EL (cell line): ENCODE measurements at places on chromosomes 4 and X.

DNA sequence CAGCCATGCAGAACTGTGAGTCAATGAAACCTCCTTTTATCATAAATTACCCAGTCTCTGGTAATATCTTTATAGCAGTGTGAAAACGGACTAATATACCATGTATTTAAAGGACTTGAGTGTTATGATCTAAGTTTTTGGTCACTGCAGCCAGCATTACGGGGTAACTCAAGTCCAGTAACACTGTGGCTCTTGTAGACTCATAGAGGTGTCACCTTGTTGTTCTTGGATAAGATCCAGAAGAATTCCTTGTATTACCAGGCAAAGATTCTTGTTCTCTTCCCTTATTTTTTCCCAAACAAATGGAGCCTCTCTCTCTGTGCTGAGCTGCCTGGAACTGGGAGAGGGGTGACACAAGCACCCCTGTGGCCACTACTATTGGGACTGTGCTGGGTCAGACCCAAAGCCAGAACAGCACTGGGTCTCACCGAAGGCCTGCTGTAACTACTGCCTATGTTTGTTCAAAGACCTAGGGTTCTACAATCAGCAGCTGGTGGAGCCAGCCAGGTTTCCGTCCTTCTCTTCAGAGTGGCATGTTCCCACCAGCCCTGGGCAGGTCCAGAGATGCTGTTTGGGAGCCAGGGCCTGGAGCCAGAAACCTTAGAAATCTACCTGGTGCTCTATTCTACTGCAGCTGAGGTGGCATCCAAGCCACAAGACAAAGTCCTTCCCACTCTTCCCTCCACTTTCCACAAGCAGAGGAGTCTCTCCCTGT lies 43.7 kb upstream of the MED14 start:
- DNase-seq = peak; percentile 50

GRCh38 chr4:100079264-100079663 lies 111.0 kb downstream of the DDIT4L start:
- DNase-seq = no peak

GRCh38 chr4:10303291-10303690 lies 153.9 kb downstream of the ZNF518B start:
- DNase-seq = no peak

GRCh38 chr4:98446499-98447375 lies 185.6 kb downstream of the RAP1GDS1 start:
- DNase-seq = no peak

GRCh38 chrX:149903889-149904748 lies 23.1 kb downstream of the MAGEA8 start:
- peak; percentile 10 for DNase-seq

DNA sequence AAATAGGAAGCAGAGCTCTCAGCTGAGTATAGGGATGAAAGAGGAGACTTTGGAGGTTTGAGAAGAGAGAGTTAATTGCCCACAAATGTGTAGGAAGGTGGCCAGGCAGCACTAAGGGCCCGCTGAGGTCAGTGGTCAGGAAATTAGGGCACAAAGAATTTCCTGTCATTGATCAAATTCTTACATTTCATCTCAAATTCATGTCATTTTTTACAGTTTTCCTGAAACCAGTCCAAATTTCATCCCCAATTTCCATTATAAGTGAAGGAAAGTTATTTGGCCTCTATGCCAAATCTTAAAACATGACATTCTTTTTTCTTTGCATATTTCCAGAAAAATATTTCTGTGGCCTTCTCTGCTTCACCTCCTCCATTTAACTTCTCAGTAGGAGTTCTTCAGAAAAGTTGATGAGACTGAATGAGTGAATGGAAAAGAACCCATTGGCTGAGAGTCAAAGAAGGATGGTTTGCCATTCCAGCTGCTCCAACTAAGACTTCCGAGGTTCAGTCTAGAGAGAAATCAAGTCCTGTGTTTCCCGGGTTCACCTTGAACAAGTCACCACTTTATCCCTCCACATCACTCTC lies 68.7 kb upstream of the SPRY1 start:
- no peak for DNase-seq

DNA sequence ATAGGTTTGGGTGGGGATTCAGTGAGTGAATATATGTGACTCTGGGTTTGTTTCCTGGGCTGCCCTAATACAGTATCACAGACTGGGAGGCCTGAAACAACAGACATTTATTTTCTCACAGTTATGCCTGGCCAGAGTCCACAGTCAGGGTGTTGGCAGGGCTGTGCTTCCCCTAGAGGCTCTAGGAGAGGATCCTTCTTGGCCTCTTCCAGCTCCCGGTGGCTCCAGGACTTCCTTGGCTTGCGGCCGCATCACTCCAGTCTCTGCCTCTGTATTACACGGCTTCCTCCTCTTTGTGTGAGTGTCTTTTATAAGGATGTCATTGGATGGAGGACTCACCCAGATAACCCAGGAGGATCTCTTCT lies 5.2 kb upstream of the JAKMIP1 start:
- DNase-seq = no peak

- DNase-seq = peak; percentile 51
Observed at GRCh38 chrX:10939424-10939823, 171.7 kb upstream of the HCCS start.

DNA sequence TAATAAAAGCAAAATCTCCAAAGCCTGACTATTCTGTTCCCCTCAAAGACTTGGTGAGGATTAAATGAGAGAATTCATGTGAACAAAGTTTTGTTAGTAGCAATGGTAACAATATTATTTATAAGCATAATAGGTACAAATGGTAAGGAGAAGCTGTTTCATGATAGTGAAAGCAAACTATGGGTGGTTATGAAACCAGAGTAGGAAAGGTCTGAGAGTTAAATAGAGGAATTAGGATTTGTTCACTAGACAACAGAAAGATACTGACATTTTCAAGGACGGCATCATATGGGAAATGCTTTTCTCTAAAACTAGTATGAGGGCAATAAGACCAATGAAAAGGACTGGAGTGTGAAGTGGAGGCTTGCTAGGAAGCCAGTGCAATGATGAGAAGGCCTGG lies 128.6 kb upstream of the FTHL17 start:
- no peak for DNase-seq

GRCh38 chr4:137274404-137274803 lies 257.9 kb downstream of the PCDH18 start:
- DNase-seq = peak; percentile 14

DNA sequence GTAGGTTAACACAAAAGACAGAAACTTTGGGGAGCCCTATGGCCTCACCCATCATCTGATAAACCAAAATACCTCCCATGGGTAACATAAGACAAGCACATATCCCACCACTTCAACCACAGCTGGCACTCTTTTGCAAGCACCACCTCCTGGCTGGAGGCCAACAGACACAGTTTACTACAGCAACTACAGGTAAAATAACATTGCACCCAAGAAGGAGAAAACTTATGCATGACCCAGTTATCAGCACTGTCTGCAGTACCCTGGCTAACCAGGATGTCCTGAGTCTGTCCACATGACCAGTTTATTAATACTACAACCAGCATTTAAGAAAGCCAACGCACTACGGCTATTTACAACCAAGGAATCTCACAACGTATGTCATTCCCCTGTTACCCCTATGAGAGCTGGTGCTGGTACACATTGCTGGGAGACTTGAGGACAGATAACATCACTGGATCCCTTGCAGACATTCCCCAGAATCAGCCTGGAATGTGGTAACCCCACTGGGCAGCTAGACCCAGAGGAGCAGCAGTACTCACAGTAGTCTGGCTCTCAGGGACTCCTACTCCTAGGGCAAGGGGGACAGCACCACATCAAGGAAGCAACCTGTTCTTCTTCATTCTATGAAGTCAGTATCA lies 32.0 kb downstream of the ELF2 start:
- DNase-seq = peak; percentile 1

DNA sequence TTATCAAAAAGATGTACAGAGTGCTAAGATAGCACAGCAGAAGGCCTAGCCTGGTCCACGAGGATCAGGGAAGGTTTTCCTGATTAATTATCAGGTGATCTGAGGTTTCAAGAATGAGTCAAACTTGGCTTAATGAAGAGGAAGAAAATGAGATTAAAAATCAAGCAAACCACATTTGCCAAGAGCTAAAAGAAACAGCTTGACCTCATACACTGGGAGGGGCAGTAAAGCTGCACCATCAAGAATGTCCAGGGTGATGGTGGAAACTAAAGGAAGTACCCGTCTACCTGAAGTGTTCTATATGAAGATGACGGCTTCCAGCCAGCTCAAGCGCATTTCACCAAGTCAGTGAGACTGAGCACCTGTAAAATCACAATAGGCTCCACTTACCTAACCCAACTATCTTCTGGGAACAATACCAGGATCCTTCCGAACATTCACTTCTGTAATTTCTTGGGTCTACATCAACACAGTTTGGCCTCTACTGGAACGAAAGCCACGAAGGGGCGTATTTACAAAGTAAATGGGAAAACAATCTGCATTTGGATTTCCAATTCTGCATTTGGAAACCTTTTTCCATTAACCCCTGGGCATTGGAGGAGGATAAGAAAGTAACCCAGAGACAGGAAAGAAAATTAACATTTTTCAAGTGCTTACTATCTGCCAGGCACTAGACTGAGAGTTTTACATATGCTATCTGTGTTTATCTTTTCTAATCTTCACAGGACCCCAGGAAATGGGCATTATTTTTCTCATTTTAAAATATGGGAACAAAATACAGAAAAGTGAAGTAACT lies 114.0 kb upstream of the DCLK2 start:
- no peak for DNase-seq

DNA sequence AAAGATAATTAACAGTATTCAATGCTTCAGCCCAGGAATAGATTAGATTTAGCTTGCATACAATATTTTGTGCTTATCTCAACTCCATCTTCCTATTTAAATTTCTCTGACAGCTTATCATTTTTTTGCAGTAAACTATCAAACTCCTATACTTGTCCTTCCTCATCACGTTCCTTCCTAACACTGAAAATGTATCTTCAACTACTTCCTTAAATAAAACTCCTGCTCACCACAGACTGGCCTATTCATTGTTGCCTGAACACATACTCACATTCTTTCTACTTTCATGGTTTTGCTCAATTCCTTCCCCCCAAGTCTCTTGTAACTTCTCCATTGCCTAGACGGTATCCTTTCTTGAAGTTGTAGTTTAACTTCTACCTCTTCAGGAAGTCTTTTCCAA lies 28.5 kb upstream of the PTPN13 start:
- DNase-seq = no peak

GRCh38 chrX:14050709-14051108 lies 21.0 kb upstream of the GEMIN8 start:
- DNase-seq = no peak

DNA sequence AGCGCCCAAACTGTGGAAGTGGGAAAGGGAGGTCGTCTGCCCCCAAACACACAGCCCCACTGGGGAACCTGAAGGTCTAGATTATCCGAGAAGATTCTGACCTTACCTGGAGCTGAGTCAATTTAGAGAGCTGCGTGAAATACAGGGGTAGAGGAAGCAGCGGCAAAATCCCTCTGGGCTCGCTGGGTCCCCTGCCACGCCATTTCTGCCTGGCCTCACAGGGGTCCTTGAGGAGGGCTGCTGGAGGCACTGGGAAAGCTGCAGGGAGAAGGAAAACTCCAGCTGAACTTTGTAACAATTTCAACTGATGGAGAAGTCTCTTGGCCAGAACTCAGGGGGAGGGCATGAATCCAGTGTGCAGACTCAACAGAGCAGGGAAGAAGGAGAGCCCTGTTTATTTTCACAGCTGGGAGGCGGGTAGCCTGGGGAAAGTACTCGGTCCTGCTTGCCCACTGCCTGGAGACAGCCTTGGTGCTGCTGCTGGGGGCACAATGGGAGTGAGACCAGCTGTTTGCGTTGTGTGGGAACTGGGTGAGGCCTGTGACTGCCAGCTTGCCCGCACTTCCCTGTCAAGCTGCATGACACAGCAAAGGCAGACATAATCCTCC lies 93.2 kb upstream of the MAPK10 start:
- no peak for DNase-seq

- peak; percentile 60 for DNase-seq
Observed at GRCh38 chr4:146095091-146095690, 80.3 kb upstream of the LSM6 start.

DNA sequence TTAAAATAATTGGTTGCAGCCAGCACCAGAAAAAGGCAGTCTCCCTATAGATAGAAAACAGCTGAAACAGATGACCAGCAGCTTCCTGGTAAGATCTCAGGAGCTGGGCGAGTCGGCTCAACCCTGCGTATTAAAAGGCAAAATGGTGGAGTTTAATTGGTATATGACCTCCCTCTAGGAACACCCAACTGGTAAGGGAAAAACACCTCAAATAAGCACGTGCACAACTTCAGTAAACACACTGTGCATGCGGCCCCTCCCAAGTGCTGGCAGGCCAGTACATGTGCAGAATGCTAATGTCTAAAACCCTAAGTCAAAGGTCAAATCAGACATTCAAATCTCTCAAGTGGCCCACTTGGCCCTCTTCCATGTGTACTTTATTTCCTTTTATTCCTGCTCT lies 103.2 kb upstream of the PDE5A start:
- no peak for DNase-seq

GRCh38 chr4:138097912-138098600 lies 144.1 kb downstream of the SLC7A11 start:
- no peak for DNase-seq

DNA sequence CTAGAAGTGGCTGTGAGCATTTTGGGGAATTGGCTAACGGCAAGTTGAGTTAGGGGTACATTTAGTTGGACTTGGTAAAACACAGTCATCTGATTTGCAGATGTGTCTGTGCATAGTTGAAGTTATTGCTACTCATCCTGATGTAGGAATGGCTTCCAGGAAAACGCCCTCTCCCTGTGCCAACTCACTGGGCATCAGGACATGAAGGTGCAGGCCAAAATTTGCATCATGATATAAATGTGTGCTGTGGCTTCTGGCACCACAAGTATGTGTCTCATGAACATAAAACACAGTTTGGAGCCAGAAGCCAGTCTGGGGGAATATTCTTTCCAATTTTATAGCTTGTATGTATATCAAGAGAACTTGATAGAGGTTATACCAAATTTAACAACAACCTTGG lies 54.2 kb upstream of the CBR4 start:
- DNase-seq = no peak

GRCh38 chr4:98026362-98026761 lies 116.9 kb downstream of the STPG2 start:
- DNase-seq = no peak

GRCh38 chrX:23628131-23628530 lies 39.2 kb upstream of the PRDX4 start:
- DNase-seq = no peak

DNA sequence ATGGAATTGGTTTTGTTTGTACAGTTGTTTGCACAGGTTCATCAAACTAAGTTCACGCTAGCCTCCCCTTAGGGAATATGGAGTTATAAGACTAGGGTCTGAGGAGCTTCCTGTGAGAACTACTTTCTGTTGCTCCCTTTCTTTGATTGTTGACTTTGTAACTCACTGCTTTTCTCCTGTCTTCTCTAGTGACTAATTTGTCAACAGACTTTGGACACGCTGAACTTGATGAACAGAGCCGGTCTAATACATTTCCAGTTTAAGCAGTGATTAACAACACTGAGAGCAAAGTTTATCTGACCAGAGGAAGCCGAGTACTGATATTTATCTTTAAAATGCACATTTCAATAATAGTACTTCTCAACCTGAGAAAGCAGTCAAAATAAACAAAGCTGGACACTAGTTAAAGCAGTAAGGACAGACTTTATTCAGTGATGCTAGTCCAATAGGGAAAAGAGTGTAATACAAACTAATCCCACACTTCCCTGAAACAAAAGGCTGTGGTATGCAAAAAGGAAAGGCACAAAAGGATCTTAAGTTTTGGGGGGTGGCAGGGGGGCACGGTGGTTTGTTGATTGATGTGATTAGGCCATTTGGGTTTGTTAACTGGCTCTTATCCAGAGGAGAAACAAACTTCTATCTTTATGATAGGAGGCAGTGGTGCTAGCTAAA lies 2.7 kb upstream of the NUDT9 start:
- no peak for DNase-seq

- no peak for DNase-seq
Observed at GRCh38 chrX:33808636-33809035, 323.5 kb downstream of the FAM47A start.
